Stimulated activated CD4-positive, alpha-beta T cell treated with anti-CD3 and anti-CD28 coated beads, Interleukin-4, amount 100 ng/mL, for 24 hours (primary cell): ENCODE measurements at places on chromosomes 6 and 20.

GRCh38 chr6:111997078-111997852 is 56.6 kb upstream of the CCN6 start:
- DNase-seq, result peak; percentile 83

- DNase-seq, result no peak
These were observed 462.6 kb downstream of the TBC1D32 start for GRCh38 chr6:120871416-120872261.

- DNase-seq, result no peak
These were observed 44.9 kb upstream of the SCML4 start for GRCh38 chr6:107868867-107869611.

- DNase-seq, result no peak
These were observed 14.0 kb upstream of the EXOC2 start for GRCh38 chr6:706819-707381.

- no peak for DNase-seq
These were observed 34.7 kb downstream of the MAN1A1 start for GRCh38 chr6:119314885-119315272.

- DNase-seq, result no peak
These were observed 350.5 kb downstream of the ZFAND3 start for GRCh38 chr6:38169977-38170526.

DNA sequence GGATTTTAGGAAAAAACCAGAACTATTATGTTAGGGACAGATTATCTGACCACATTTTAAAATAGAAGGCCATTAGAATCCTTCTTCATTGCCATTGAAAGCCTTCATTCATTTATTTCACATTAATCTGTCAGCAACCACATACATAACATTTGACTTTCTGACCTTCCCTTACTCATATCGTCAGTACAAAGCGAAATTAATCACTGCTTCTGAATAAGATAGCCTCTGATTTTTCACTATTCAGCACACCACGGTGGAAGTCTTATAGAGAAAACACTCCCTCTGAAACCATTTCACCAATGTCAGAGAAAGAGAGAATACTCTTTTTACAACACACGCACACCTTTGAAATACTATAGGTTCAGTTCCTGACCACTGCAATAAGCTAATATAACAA is 442.5 kb upstream of the ID4 start:
- DNase-seq, result no peak

DNA sequence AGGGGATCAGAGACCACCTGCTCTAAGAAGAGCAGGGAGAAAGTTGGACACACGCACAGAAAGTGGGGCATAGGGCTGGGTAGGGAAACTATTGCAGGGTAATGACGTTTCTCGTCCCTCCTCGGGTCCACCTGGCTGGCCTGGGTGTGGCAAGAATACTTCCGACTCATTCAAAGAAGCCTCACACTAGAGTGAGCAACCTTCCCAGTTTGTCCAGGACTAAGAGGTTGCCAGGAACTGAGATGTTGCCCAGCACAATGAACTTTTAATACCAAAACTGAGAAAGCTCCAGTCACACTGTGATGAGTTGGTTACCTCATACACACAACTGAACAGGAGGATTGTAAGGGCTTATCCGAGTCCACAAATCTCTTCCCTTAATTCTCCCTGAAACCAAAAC is 74.5 kb upstream of the ADGRF1 start:
- DNase-seq, result no peak

GRCh38 chr20:51735728-51736600 is 32.2 kb downstream of the ATP9A start:
- DNase-seq, result no peak

DNA sequence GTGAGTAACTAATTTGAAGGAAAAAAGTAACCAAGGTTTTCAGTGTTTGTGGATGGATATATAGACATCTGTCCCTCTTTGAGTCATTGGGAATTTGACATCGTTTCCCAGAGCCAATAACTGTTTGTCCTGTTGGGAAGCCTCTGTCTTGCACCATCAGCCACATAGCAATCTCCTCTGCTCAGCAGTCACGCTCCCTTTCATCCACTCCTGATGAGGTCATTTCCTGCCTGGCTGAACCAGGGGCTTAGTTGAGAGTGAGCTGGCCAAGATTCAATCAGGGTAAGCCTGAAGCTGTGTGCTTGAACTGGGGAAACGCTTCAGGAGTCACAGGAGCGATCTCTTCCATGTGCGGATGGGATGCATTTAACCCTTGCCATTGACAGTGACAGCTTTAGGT is 121.5 kb upstream of the FOXQ1 start:
- DNase-seq, result no peak

DNA sequence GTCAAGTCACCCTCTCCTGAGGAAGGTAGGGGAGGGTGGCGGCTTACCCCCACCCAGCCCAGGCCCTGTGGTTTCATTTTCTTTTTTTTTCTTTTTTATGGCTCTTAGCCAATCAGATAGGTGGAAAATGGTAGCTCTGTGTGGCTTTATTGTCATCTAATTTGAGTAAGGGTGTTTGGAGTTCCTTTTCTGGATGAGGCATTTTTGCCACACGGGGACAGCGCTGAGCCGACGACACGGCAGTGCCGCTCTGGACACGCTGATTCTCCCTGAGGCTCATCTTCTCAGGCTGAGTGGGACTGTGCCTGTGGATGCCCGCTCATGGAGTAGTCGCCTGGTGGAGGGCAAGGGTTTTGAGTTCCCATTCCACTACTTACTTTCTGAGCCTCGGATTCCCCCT is 37.6 kb upstream of the ANGPT4 start:
- DNase-seq, result no peak

DNA sequence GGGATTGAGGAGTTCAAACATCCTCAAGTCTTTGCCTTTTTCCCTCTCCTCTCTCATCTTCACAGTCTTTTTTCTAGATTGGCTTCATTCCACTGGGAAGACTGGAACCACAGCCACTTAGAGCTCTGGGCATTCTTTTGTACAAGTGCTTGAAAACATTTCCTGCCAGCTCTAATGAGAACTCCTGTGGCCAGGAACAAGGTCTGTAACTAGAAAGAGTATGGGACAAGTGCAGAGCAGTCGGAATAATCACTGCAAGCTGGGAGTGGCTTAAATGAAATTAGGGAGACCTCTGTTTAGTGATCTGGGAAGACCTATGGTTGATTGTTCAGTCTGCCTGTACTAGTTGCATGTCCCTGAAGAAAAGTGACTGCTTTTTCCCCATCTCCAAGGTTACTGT is 41.0 kb upstream of the SMIM8 start:
- no peak for DNase-seq

DNA sequence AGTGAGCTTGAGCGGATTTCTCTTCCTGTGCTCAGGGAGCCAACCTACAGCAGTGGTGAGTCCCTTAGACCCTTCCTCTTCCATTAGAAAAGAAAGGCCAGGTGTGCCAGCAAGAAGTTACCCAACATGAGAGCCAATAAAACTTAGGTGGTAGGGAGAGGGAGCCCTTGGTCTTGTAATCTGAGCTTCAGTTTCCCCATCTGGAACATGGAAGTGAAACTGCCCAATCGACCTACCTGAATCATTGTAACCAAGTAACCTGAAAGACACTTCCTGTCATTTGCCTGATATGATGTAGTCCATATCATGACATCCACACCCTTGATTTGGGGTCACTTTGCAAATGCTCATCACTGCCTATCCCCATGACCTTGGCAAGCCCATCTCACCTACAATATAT is 66.4 kb downstream of the MDGA1 start:
- DNase-seq, result no peak

GRCh38 chr6:30974490-30975252 is 8.8 kb upstream of the MUC21 start:
- DNase-seq, result no peak

DNA sequence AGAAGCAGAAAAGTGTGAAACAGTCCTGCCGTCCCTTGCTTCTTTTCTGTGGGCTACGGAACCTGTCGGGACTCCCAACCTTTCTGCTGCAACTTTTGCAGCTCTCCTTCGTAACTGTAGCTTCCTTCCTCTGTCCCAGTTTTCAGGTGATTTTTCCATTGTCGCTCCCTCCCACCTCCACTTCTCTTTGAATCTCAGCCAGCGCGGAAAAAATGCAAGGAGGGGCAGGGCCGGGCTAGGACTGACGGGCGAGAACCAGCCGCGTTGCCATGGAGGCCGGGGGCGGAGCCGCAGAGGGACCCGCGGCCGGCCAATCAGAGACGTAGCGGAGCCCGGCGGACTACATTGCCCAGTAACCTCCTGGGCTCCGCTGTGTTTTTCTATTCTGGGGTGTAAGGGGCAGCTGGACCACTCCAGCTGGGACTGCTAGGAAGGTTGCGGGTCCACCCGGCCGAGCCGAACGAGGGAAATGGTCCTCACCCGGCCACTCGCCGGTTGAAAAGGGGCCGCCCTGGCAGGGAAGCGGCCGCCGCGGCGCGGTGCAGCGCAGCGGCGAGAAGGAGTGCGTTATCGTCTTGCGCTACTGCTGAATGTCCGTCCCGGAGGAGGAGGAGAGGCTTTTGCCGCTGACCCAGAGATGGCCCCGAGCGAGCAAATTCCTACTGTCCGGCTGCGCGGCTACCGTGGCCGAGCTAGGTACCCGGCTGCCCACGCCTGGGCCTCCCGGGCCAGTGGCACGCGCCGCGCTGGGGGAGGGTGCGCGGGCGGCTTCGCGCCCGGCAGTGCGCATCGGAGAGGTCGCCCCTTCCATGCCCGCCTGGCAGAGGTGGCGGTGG is at the start of the genes CYP39A1 and SLC25A27:
CYP39A1 (minus strand) TSS at position 216 of the 836 bp plus-strand sequence. CDS start 236 bp downstream, outside the sequence.
SLC25A27 (plus strand) TSS at position 373 of the 836 bp plus-strand sequence; CDS start at position 591, 218 bp downstream.
- peak; percentile 81 for DNase-seq
